NCI-H1930 (cell line): ENCODE measurements at places on chromosomes 13 and 19.

- peak; percentile 38 for DNase-seq
These were observed 41.2 kb downstream of the NFIX start for GRCh38 chr19:13036366-13036976.

- peak; percentile 100 for DNase-seq
These were observed 1.4 kb downstream of the PEG3 start for GRCh38 chr19:56838909-56839651.

DNA sequence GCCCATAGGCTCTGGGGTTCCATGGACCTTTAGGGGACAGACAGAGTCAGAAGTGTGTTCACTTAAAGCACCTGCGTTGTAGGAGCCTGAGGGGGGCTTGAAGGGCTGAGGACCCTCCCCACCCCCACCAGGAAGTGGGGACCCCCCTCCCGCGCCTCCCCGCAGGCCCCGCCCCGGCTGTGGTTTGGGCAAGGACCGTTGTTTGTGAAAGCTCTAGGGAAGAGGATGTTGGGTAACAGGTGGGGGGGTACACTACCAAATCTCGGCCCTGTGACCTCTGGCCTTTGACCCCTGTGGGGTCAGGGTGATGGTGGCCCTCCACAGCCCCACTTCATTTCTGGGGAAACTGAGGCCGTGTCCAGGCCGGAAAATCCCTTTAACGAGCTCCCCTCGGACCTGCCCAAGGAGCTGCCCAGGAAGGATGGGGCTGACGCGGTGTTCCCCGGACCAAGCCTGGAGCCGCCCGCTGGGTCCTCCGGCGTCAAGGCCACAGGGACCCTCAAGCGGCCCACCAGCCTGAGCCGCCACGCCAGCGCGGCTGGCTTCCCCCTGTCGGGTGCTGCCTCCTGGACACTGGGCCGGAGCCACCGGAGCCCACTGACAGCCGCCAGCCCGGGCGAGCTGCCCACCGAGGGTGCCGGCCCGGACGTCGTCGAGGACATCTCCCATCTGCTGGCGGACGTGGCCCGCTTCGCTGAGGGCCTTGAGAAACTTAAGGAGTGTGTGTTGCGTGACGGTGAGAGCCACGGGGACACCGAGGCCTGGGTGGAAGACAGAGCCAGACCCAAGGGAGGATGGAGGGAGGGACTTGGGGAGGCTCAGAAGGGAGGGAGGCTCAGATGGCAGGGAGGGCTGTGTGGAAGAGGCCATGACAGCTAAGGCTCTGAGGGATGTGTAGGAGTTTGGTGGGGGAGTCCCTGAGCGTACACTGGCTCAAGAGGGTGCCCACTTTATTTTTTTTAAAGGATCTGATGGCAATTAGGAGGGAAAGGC is 1.3 kb downstream of the ARHGAP45 start:
- DNase-seq: no peak

- no peak for DNase-seq
These were observed 870.2 kb downstream of the EFNB2 start for GRCh38 chr13:105665284-105665683.

GRCh38 chr19:6970443-6970842 is 50.8 kb downstream of the MBD3L2B start:
- no peak for DNase-seq

DNA sequence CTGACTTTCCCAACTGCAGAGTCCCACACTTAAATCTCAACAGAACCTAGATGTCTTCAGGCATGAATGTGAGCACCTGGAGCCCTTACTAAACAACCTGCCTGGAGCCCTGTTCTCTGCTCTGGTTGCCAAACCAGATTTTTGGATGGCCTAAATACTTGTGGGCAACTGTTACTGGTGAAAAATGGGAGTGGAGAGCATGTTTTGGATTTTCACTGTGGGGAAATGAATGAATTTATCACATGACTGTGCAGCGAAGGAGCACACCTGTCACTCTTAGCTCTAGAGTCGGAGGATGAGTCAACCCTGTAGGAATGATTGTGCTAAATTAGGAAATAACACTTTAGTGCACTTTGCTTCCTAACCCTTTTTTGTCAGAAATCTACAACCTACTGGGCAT is 30.3 kb downstream of the SHISA2 start:
- DNase-seq: no peak

DNA sequence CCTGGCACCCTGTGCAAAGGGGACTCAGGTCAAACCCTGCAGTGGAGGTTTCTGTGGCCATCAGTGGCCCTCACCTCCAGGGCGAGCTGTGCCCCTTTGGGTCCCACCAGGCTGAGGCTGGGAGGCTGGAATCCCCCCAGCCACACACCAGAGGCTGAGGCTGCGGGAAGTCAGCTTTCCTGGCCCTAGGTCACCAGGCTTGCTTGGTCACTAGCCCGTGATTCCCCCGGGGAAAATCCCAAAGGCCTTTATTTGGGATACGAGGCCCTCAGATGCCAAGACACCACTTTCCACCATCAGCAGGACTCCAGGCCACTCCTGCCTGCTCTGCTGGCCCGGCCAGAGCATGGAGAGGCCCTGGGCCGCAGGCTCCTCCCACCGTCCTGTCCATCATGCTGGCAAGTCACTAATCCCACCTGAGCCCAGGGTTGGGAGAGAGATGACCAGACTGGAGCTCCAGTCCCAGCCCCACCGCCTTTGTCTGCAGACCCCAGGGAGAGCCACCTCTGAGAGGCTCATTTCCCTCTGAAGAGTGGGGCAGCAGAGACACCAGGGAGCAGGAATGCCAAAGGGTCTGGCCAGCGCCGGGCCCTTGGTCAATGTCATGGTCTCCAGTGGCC is 4.7 kb downstream of the NKPD1 start:
- DNase-seq: no peak
